Activated CD8-positive, alpha-beta T cell treated with anti-CD3 and anti-CD28 coated beads for 36 hours (primary cell): ENCODE measurements at places on chromosomes 4 and X. TPM values are rescaled to one million over a fixed set of nuclear protein-coding genes. Genes with fewer than 3 reads are reported as not detected.

DNA sequence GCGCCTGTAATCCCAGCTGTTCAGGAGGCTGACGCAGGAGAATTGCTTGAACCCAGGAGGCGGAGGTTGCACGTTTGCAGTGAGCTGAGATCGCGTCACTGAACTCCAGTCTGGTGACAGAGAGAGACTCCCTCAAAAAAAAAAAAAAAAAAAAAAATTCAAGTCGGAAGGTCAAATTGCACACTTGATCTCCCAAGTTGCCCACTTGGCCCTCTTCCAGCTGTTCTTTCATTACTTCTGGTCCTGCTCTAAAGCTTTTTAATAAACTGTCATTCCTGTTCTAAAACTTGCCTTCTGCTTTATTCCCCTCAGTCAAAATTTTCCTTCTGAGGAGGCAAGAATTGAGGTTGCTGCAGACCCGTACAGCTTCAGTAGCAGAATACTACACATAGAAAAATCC is 2358.0 kb downstream of the ARAP2 start:
- H3K4me3 ChIP-seq, result no peak overlapping the region
- no peak for DNase-seq
- H3K36me3 ChIP-seq, result no peaks in the 10 kb centered on the region
- no peaks in the 10 kb centered on the region for H3K27me3 ChIP-seq
- no peaks in the 10 kb centered on the region for H3K4me1 ChIP-seq

The ZRSR2 gene
- total RNA-seq, result 11.6 TPM

The IQCM gene
- not detected for total RNA-seq

The HSFX2 gene
- total RNA-seq, result not detected

DNA sequence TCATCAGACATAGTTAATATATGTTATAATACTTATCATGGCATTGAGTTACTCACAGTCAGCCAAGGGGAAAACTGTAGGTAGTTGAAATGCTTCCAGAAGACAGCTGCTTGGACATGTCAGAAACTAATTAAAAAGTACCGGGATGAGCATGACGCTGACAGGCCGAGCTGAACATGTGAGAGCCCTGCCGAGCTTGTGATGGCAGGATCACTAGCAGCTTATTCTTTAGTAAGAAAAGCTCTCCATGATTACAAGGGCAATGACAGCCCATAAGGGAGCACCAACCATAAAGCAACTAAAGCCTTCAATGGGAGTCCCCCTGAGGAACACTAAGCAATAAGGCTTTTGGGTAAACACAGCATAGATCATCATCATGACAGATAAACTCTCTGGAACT is 435.6 kb downstream of the TLL1 start:
- H3K4me3 ChIP-seq, result no peak overlapping the region
- no peaks in the 10 kb centered on the region for H3K36me3 ChIP-seq
- H3K4me1 ChIP-seq, result no peaks in the 10 kb centered on the region
- no peaks in the 10 kb centered on the region for H3K27me3 ChIP-seq

The UBE2A gene
- total RNA-seq, result 52.4 TPM

- H3K4me3 ChIP-seq, result no peak overlapping the region
- H3K27me3 ChIP-seq, result no peaks in the 10 kb centered on the region
- H3K4me1 ChIP-seq, result no peaks in the 10 kb centered on the region
These were observed 190.7 kb downstream of the RPA4 start for GRCh38 chrX:97074400-97074799.

The USP17L17 gene
- total RNA-seq, result not detected

DNA sequence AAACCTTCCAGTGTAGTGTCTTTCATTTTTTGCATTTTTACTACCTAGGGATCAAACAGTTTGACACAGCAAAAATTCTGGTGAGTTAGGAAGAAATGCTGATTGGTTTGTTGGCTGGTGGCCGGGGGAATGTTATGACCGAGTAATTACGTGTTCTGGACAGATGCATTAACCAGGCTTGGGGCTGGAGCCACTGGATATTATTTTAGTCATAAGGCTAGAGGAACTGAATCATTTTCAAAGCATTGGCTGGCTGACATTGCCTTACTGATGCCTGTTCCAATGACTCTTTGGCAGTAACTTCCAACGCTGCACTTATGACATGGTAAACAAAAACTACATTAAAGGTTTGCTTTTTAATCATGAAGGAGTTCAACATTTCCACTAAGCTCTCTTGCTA is 84.6 kb downstream of the FBXO8 start:
- no peaks in the 10 kb centered on the region for H3K4me1 ChIP-seq
- no peak for DNase-seq
- H3K4me3 ChIP-seq, result no peak overlapping the region
- no peak overlapping the region for H3K27ac ChIP-seq

GRCh38 chrX:12480956-12481355 is 310.3 kb upstream of the PRPS2 start:
- H3K4me1 ChIP-seq, result no peaks in the 10 kb centered on the region
- H3K36me3 ChIP-seq, result no peaks in the 10 kb centered on the region
- no peak overlapping the region for H3K27ac ChIP-seq
- DNase-seq, result no peak

DNA sequence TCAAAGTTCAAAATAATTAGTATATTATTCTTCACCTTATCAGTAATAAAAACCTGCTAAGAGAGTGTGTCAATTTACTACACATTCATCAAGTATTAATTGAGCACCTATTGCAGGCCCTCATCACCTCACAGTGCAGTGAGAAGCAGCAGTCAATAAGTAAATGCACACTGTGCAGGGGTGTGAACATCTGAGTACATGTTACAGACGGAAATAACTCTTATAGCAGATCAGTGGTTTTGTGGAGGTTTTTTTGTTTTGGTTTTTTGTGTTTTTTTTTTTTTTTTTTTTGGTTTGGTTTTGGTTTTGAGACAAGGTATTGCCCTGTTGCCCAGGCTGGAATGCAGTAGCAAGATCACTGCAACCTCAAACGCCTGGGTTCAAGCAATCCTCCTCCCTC is 20.3 kb downstream of the KLF3 start:
- no peaks in the 10 kb centered on the region for H3K27me3 ChIP-seq
- H3K4me3 ChIP-seq, result no peak overlapping the region
- no peak for DNase-seq
- peaks cover 25% of the 10 kb centered on the region for H3K36me3 ChIP-seq
- H3K4me1 ChIP-seq, result peaks cover 75% of the 10 kb centered on the region

The RBM3 gene
- total RNA-seq, result 195 TPM

The SMPX gene
- not detected for total RNA-seq

GRCh38 chr4:56665781-56666180 is 15.3 kb downstream of the HOPX start:
- H3K4me1 ChIP-seq, result no peaks in the 10 kb centered on the region
- no peak for DNase-seq
- H3K27ac ChIP-seq, result no peak overlapping the region
- no peak overlapping the region for H3K4me3 ChIP-seq

DNA sequence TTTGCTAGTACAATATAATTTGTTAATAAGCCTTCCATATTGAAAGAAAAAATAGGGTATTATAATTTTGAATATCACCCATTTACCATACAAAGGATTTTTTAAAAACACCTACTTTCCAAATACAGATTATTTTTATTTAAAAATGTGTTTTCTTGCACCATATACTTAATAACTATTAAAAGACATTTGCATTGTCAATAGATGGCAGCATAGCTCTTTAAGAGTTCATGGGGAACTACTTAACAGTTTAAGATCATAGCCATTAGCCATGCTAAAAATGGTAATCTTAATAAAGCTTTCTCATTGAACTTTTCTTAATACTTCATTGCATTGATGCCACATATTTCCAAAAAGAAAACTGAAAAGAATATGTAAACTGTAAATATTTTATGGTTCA is 1995.9 kb downstream of the C4orf33 start:
- no peak overlapping the region for H3K4me3 ChIP-seq
- no peak overlapping the region for H3K27ac ChIP-seq
- H3K27me3 ChIP-seq, result no peaks in the 10 kb centered on the region
- no peaks in the 10 kb centered on the region for H3K4me1 ChIP-seq
- H3K36me3 ChIP-seq, result no peaks in the 10 kb centered on the region

DNA sequence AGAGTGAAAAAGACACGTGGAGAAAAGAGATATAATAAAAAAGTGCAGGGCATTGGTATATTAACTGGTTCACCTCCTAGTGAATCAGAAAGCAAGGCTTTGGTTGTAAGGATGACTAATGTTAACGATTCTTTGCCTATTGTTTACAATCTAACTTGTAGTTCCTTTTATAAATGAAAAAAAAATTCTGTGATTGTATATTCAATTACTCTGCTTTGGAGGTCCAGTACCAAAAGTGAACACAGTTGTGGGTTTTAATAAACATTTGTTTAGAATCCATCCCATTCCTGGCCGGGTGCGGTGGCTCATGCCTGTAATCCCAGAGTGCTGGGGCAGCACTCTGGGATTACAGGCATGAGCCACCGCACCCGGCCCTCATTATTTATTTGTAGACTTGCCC is 36.9 kb upstream of the PRSS12 start:
- no peak for DNase-seq
- H3K27ac ChIP-seq, result no peak overlapping the region
- H3K4me1 ChIP-seq, result no peaks in the 10 kb centered on the region
- peaks cover 2% of the 10 kb centered on the region for H3K27me3 ChIP-seq

- H3K4me3 ChIP-seq, result no peak overlapping the region
- no peaks in the 10 kb centered on the region for H3K4me1 ChIP-seq
- no peak overlapping the region for H3K27ac ChIP-seq
- DNase-seq, result no peak
These were observed 37.0 kb upstream of the KIT start for GRCh38 chr4:54620773-54621172.

- DNase-seq, result peak; percentile 73
- peak overlapping the region; percentile 77 for H3K4me3 ChIP-seq
- H3K4me1 ChIP-seq, result peaks cover 22% of the 10 kb centered on the region
- peak overlapping the region; percentile 30 for H3K27ac ChIP-seq
- no peaks in the 10 kb centered on the region for H3K36me3 ChIP-seq
These were observed 7.6 kb upstream of the HSD17B10 start for GRCh38 chrX:53441531-53442321.

The CSAG2 gene
- not detected for total RNA-seq

GRCh38 chrX:101478366-101478765 is 6.9 kb upstream of the ARMCX4 start:
- no peaks in the 10 kb centered on the region for H3K36me3 ChIP-seq
- H3K4me3 ChIP-seq, result no peak overlapping the region
- no peaks in the 10 kb centered on the region for H3K4me1 ChIP-seq
- no peaks in the 10 kb centered on the region for H3K27me3 ChIP-seq
- H3K27ac ChIP-seq, result no peak overlapping the region
- DNase-seq, result no peak

DNA sequence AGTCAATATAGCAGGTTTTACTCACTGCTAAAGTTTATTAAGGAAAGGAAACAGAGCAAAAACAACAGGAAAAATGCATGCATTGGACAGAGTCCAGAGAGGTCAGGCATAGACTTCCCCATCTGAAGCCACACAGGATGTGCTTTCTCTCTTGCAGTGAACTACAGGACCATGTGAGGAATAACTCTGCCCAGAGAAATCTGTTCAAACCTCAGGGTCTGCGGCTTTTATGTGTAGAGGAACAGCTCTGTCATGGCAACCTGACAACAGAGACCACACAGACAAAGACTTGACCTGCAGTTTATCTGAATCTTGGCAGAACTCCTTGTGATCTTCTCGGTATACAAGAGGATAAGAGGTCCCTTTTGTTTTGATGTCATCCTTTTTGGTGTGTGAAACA is 46.3 kb upstream of the LONRF3 start:
- no peaks in the 10 kb centered on the region for H3K4me1 ChIP-seq
- no peaks in the 10 kb centered on the region for H3K36me3 ChIP-seq
- no peak overlapping the region for H3K4me3 ChIP-seq
- H3K27me3 ChIP-seq, result no peaks in the 10 kb centered on the region

GRCh38 chr4:128983771-128984485 is 109.4 kb downstream of the SCLT1 start:
- H3K36me3 ChIP-seq, result peaks cover 22% of the 10 kb centered on the region
- H3K27ac ChIP-seq, result no peak overlapping the region
- no peak for DNase-seq

The NXT2 gene
- 11.1 TPM for total RNA-seq

DNA sequence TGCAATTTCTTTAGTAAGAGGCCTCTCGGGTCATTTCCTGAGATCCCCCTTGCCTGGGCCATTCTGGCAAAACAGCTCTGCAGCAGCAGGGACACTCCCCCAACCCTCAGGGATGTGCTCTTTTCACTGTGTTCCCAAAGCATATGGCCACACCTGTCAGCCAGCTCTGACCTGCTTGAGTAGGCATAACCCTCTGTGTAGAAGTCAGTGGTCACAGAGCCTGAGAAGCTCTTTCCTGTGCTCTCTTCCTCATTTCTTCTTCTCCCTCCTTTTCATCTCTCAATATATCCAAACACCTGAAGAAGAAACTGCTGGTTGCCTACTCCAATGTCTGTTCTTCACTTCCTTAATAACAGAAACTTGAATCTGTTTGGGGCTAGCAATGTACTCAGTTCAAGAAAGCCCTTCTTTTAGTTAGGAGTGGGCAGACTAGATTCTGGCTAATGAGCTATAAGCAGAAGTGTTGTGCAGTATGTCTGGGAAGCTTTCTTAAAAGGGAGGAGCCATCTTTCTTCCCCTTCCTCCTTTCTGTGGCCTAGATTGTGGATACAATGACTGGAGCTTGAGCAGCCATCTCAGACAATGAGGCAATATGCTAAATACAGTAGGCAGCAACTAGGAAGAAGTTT is 73.3 kb downstream of the PRPS1 start:
- H3K36me3 ChIP-seq, result no peaks in the 10 kb centered on the region
- H3K4me1 ChIP-seq, result peaks cover 14% of the 10 kb centered on the region
- H3K4me3 ChIP-seq, result no peak overlapping the region
- DNase-seq, result no peak
